SHP77 treated with DMSO at 0.1 percent for 48 hours (cell line): ENCODE measurements at places on chromosomes 4 and X.

DNA sequence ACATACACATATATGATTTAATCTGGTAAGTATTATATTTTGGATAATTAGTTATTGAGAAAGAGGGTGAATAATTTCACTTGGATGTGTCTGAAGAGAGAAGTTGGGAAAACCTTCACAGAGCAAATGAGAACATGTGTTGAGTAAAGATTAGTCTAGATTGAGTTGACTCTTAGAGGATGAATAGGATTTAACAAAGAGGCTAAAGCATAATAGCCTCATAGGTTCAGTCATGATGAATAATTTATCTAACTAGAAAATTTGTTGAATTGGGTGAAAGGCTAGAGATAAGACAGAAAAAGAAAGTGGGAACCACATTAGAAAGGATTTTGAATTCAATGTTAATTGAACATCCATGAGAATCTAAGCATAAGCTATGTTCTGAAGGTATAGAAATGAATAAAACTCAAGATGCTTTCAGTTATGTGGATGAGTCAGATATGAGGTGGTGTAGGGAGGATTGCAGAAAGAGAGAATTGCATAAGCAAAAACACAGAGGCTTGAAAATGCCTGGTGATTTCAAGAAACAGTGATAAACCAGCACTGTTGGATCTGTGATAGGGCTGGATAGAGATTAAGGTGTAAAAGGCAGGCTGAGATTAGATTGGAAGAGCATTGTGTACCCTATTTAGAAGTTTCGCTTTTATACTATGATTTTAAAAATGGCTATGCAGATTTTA lies 207.6 kb upstream of the NR3C2 start:
- DNase-seq, result no peak

DNA sequence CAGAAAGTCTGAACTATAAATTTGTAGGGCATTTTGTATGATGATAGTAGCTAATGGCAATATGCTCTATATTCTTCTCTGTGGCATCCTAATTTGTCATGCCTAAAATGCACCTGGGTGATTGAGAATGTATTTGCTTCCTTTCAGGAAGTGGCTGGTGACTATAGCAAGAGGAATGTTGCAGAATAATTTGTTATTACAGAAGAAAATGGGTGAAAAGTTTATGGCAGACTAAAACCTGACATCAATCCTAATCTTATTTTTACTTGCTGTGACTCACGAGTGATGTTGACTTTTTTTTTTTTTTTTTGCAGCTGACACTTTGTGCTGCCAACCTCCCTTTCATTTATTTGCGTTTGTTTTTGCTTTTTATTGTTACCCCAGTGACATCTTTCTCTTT lies 141.1 kb downstream of the MSL3 start:
- no peak for DNase-seq

DNA sequence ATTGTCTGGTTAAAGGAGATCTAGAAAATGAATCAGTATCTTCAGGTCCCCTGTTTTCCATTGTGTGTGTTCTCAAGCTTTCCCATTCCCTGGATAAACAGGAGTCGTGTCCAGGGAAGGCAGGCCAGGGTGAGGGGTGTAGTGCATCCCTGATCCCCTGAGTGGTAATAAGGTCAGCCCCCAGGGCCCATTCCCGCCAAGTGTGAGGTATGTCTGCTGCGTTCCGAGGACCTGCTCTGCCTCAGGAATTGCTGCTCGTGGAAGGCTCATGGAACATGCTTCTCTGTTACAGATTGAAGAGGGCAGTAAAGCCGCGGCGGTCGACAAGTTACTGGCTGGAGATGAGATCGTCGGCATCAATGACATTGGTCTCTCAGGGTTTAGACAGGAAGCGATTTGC lies 87.1 kb downstream of the SHROOM2 start:
- no peak for DNase-seq

DNA sequence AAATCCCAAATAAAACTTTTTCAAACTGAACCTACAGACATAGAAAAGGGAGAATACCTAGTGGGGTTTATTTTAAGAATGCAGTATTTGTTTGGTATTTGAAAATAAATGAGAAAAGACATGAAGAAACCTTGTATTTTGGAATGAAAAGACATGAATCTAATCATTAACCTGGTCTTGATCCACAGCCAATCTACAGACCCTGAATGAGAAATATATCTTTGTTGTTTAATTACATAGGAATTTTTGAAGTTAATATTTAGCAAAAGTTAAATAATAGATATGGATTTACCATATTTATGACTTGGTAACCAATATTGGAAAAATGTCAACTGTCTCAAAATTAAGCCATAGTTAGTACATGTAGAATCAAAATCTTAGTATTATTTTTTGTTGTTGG lies 76.8 kb downstream of the MAGEA10 start:
- DNase-seq, result no peak

- no peak for DNase-seq
Observed at GRCh38 chr4:189656641-189657040, 284.0 kb upstream of the FRG1 start.

DNA sequence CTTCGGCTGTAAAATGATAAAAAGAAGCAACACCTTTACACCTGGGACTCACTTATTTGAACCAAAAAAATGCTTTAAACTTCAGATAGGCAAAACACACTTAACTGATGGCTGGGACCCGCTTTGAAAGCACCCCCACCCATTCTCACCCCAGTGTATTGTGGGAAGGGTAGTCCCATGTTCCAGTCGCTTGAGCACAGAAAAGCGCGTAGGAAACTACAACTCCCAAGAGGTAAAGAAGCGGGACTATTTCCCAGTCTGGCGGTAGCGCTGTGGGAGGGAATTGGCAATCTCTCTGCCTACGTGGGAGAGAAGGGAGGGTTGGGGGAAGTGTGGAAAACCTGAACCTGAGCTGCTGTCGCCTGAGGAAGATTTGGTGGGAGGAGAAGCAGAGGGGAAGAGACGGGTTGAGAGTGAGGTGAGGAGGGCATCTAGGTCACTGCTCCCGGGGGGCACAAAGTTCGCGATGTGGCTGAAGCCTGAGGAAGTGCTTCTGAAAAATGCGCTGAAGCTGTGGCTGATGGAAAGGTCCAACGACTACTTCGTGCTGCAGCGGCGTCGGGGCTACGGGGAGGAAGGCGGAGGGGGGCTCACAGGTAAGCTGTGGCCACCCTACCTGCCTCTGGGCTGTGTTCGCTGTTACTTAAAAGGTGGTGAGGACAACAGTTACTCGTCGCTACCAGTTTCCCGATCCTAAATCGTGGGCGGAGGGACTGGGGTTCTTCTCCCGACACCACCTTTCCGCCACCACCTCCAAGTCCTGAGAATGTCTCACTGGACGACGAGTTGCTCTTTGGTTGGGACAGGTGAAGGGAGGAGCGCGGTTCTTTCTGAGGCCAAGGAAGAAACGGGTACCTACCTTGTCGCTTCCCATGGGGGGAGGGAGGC lies at the start of gene TBC1D8B:
Gene TBC1D8B, plus strand, starts transcription at position 286 of the 888 bp plus-strand sequence. Its CDS starts 181 bp downstream, at position 467.
- peak; percentile 47 for DNase-seq

- DNase-seq, result no peak
Observed at GRCh38 chr4:7701866-7702649, 237.6 kb downstream of the AFAP1 start.

DNA sequence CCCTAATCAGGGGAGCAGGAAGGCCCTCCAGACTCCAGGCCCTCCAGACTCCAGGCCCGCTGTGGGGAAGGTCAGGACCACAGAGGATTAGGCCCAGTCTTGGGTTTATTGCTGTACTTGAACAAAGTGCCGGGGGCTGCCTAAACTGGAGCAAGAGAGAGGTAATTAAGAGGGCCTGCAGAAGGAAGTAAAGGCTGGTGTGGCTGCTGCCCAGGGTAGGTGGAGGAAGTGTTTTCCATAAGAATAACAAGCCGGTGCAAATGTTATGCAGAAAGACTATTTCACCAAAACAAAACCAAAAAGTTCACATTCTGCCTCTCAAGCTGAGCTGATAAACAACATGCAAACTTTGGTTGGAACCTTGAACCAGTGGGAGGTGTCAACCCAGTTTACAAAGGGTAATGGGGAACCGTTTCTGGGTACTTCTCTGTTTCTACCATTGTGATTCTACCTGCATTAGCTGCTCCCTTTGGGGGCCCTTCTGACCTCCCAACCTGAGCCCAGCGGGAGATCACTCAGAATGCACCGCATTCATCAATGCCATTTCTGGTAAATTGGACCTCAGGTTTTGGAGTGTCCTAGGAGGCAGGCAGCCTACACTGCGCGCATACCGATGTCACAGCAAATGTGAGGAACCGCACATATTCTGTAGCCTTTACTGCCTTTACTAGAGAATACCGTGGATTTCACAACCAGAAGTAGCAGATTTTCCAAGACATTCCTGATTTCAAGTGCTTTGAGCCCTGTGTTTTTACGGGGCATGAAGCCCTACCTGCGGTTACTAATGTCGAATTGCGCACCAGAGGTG lies 59.7 kb upstream of the BCOR start:
- DNase-seq, result no peak

GRCh38 chr4:122901247-122902010 lies 21.0 kb downstream of the NUDT6 start:
- DNase-seq, result no peak

- no peak for DNase-seq
Observed at GRCh38 chr4:174292473-174292872, 8.8 kb downstream of the CEP44 start.

GRCh38 chr4:2365054-2365912 lies 53.2 kb downstream of the ZFYVE28 start:
- DNase-seq, result no peak

DNA sequence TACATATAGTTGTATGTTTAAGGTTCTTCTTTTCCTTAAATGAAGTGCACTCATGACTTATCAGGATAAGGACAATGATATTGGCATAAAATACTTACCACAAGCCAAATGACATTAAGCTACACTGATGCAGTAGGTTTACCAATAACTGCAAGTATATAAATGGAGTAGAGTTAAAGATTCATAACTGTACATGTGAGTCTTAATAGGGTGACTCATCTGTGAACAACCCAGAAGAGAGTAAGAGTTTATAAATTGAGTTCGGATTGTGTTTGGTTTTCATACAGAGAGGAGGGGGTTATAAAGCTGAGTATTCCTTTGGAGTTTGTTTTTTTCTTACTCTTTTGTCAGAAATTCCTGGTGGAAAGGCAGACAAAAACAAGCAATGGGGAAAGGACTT lies 144.8 kb downstream of the TLL1 start:
- DNase-seq, result no peak

GRCh38 chr4:76339364-76339763 lies 32.8 kb downstream of the STBD1 start:
- no peak for DNase-seq

- DNase-seq, result no peak
Observed at GRCh38 chr4:121950680-121951520, 960 bp downstream of the TRPC3 start.

- DNase-seq, result no peak
Observed at GRCh38 chrX:101057093-101057714, 5.3 kb upstream of the TRMT2B start.

- DNase-seq, result no peak
Observed at GRCh38 chrX:9948406-9948805, 18.8 kb upstream of the CLDN34 start.

- DNase-seq, result no peak
Observed at GRCh38 chrX:132740316-132741123, 217.9 kb downstream of the HS6ST2 start.

DNA sequence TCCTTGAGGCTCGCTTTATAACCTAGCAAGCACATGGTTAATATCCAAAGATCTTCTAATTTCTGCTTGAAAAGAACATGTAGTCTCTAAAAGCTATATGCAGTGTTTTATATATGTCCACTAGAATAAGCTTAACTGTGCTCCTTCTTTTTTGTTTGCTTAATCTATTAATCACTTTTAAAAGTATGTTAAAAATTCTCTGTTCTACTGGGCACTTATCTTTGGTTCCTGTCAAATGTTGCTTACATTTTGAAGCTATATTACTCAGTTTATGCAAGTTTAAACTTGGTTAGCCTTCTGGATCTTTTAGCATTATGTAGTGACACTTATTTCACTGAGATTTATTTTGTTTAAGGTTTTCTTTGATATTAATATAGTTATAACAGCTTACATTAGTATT lies 32.5 kb downstream of the MAOA start:
- no peak for DNase-seq

GRCh38 chr4:32140636-32141035 lies 1420.5 kb downstream of the PCDH7 start:
- DNase-seq, result no peak

DNA sequence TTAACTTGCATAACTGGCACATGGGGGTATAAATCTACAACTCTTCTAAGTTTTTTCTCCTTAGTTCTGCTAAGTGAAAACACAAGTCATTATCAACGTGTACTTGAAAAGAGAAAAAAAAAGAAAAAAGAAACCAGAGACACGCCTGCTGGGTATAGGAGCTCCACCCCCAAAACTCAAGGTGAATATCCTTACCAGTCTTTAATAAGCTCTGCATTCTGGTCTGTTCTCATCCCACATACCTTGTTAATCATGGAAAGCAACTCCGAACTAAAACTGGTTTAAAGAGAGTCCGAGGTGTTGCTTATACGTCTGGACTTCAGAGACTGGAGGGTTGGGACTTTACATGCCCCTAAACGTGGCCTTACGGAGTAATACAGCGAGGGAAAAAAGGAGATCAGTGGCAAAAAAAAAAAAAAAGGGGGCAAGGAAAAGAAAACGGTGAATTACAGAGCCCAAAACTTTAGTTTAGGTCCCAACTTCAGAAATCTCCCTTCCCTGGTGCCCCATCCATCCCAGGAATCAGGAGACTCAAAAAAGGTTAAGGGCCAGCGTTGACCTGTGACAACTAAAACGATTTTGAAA lies 1.0 kb downstream of the PGRMC2 start:
- DNase-seq, result no peak

- DNase-seq, result no peak
Observed at GRCh38 chr4:39062094-39062769, at the start of gene KLHL5. KLHL5 (plus strand) TSS chr4:39062232; CDS start chr4:39062653, 421 bp downstream.

DNA sequence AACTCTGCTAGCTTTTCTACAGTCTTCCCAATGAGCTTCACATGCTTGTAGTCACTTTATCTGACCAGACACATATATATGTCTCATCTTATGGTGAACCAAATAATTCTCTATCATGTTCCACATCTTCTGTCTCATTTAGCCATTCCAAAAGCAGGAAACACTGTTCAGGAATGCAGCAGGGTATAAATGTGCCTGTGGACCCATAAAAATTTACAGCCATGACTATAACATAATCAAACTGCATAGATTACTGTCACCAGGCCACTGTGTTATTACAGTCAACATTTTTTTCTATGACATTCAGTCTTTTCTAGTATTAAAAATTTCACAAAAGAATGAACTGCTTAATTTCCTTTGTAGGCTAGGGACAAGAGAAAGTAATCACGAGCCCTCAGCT lies 170.0 kb upstream of the NPY2R start:
- no peak for DNase-seq
